ENCODE measurements at places on chromosomes 2 and 18. TPM values are rescaled to one million over a fixed set of nuclear protein-coding genes. Genes with fewer than 3 reads are reported as not detected.

The TUBB8B gene
- 0.68 TPM for total RNA-seq

The NEB gene
- 0.14 TPM for total RNA-seq

The RNF125 gene
- total RNA-seq: 5.6 TPM

The RNF181 gene
- total RNA-seq: 101 TPM

The CCDC121 gene
- 1.9 TPM for total RNA-seq

The UGT1A9 gene
- total RNA-seq: not detected

The TRIB2 gene
- 30.7 TPM for total RNA-seq

The FAM161A gene
- 1.8 TPM for total RNA-seq

The CIB4 gene
- total RNA-seq: not detected

The VWC2L gene
- total RNA-seq: not detected

The HOXD13 gene
- total RNA-seq: not detected

The ZCCHC2 gene
- total RNA-seq: 13.7 TPM

The RTP5 gene
- not detected for total RNA-seq

The NOL4 gene
- total RNA-seq: 0.33 TPM

The LBX2 gene
- total RNA-seq: not detected

The BABAM2 gene
- total RNA-seq: 42.0 TPM

The CNRIP1 gene
- total RNA-seq: not detected

The GRHL1 gene
- total RNA-seq: 6.0 TPM

The ELOA2 gene
- not detected for total RNA-seq

The GAL3ST2 gene
- not detected for total RNA-seq

The RAB31 gene
- total RNA-seq: 12.3 TPM

The SLC9A4 gene
- not detected for total RNA-seq

The MAP3K19 gene
- total RNA-seq: not detected

The RETREG2 gene
- 56.1 TPM for total RNA-seq

The CTAGE1 gene
- total RNA-seq: not detected

The ZNF804A gene
- total RNA-seq: not detected

The SERPINB13 gene
- total RNA-seq: 12.4 TPM

The LRRTM1 gene
- not detected for total RNA-seq

The TEX44 gene
- not detected for total RNA-seq

The CHRND gene
- total RNA-seq: not detected

The UNC80 gene
- total RNA-seq: not detected

The CHPF gene
- 274 TPM for total RNA-seq

The ERFE gene
- total RNA-seq: 3.2 TPM

The PLGLB2 gene
- not detected for total RNA-seq

The GBX2 gene
- 0.29 TPM for total RNA-seq
